NB4 (cell line): ENCODE measurements at places on chromosomes 2 and 18.
A peak's percentile ranks its signal among the peaks of the same experiment; 100 is the strongest.

DNA sequence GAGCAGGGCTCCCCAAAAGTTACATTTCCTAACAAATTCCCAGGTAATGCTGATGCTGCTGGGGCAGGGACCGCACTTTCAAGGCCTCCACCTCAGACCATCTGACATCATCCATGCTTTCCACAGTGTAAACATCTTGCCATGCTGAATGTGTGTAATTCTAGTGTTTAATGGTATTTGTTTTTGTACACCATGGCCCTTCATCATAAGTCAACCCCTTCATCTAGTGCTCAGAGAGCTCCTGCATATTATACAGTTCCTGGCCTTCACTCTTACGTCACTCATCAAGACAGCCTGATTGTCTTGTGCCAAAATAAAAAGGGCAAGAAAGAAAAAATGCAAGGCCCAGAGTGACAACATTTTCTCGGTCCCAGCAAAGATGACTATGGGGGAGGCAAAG is 77.5 kb upstream of the ZFP36L2 start:
- DNase-seq: no peak

DNA sequence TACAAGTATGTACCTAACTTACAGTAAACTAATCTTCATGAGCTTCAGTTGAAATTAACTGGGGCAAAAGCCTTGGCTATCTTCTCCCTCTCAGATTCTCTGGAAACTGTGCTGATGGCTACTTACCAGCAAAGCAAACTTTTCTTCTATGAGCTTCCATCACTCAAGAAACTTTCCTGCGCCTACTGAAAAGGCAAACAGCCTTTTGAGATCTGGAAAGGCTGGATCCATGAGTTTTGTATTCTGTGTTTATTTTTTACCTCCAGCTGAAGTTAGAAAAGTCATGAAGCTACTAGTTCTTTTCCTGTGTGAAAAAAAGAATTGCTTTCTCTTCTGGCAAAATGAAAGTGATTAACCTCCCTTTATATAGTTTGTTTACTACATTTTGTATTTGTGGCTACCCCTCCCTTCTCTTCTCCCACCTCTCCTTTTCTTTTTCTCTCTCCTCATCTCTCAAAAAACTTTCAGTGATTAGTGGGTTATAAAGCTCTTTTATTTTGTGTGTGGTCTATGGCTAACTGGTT is 49.2 kb upstream of the RNF152 start:
- no peak for DNase-seq

DNA sequence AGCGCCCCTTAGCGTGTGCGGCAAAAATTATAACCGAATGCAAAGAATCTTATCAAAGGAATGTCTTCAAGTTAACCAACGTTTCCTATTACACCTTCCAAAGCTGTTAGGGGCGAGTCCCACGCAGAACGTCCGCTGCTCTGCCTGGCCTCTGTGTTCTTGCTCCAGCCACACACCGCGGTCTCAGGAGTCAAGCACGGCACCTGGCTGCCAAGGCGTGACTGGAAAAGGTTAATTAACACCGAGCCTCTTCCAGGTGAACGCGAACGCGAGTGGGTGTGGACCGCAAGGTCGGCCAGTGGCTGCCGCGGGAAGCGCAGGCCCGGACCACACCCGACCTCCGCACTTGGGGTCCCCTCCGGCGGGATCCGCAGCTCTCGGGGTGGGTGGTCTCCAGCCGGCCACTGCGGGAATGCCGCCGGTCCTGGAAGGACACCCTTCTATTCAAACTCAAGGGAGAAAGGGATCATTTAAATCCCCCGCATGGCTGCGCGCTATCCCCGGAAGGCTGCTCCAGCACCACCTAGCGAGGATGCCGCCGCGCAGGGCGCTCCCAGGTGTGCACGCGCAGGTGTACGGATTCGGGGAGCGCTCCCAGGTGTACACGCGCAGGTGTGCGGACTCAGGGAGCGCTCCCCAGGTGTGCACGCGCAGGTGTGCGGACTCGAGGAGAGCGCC is 830 bp downstream of the CYB5A start:
- peak; percentile 8 for DNase-seq

- DNase-seq: no peak
These were observed 46.3 kb downstream of the FAM178B start for GRCh38 chr2:96940001-96940615.

GRCh38 chr18:63253428-63254372 is 65.9 kb downstream of the BCL2 start:
- no peak for DNase-seq

DNA sequence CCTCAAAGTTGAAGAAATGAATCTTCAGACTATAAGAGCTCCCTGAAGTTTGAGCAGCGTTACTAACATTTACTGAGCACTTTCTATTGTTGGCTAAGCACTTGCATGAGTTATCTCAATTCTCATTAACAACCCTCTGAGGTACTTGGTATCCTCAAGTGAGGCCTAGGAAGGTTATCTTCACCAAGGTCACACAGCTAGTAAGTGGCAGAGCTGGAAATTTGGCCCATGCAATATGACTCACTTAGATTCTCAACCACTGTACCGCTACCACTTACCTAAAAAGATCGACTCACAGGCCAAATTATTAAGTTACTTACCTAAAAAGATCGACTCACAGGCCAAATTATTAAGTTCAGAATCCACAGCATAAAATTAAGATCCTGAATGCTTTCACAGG is 8.7 kb upstream of the METAP1D start:
- DNase-seq: no peak

DNA sequence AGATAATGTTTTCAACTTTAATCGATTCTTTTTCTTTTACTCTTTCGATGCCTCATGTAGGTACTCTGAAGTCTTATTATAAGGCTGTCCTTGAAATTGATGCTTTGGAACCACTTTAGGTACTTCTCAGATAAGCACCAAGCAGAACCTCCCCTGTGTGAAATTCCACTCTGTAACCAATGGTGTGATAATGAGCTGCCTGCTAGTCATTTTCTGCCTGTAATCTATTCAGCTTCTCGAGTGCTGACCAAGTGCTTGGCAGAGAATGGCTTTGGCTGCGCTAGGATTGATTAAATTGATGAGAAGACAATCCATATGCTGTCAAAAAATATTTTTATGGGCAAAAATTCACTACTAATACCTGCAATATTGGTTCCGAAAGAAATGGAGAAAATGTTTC is 132.1 kb upstream of the STON1 start:
- no peak for DNase-seq

DNA sequence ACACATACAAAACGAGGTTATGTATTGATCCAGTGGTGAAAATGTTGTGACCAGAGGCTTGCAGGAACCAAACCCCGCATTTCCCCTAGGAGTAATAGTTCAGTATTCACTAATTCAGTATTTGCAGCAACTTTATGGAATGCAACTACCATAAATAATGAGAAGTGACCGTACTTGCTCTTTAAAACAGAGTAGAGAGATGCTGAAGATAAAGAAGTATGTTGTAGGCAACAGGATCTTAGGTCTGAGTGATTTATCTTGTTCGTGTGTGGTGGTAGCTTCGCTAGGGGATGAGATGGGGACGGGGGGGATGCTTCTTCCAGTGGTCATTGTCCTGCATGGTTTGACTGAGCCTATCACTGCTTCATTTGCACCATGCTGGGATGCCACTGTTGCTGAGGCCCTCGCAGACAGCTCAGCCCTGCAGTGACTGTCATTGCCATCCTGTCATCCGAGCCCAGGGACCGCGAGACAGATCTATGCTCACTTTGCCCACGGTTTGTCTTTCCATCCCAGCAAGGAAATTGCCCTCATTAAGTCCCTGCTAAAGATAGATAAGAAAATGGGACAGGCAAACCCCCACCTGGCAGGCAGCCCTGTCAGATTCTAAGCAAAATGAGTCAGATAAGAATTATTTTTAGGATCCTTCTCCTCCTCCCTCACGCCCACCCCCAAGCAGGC is 181.3 kb downstream of the CTIF start:
- DNase-seq: no peak

DNA sequence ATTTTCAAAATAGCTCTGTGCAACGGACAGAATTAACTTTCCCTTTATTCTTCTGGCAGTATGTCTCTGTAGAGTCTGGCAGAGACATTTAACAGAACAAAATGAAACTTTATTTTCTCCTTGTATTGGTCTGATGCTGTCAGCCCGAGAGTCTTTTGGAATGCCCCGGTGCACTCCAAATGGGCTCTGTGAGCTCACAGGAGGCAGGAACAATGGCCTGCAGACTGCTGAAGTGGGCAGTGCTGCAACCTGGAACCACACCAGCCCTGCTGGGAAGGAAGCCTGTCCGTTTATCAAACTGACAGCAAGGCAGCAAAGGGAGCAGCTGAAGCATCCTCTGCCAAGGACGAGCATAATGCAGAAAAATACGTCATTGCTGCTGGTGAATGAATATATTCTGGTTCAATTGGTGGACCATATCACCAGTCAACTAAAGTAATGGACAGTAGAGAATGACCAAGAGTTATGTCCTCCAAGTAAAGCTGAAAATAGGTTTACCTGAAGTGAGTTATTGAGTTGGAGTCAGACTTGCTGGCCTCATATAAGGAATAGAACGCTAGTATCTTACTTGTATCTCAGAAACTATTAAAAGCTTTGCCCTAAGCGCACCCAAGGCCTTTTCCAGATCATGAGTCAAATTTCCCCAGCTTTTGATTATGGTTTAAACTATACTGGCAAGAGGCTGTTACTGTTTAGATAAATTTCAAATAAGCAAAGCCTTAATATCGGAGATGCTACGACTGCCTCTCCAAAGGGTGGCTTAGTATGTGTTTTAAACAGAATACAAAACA is 207.6 kb upstream of the TANK start:
- no peak for DNase-seq

GRCh38 chr2:120661551-120661950 is 74.1 kb upstream of the GLI2 start:
- no peak for DNase-seq

- no peak for DNase-seq
These were observed 53.0 kb downstream of the CYP26B1 start for GRCh38 chr2:72094701-72095100.

DNA sequence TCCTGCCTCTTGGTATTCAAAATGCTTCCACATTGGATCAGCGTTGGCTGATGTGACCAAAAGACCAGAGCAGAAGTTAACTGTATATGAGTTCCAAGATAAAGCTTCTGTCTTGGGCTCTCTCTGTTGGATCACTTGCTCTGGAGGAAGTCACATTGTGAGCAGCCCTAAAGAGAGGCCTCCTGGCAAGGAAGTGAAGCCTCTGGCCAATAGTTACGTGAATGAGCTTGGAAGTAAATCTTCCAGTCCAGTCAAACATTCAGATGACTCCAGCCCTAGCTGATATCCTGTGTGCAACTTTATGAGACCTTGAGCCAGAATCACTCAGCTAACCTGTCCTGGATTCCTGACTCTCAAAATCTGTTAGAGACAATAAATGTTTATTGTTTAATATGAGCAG is 67.7 kb upstream of the CDKL4 start:
- no peak for DNase-seq

DNA sequence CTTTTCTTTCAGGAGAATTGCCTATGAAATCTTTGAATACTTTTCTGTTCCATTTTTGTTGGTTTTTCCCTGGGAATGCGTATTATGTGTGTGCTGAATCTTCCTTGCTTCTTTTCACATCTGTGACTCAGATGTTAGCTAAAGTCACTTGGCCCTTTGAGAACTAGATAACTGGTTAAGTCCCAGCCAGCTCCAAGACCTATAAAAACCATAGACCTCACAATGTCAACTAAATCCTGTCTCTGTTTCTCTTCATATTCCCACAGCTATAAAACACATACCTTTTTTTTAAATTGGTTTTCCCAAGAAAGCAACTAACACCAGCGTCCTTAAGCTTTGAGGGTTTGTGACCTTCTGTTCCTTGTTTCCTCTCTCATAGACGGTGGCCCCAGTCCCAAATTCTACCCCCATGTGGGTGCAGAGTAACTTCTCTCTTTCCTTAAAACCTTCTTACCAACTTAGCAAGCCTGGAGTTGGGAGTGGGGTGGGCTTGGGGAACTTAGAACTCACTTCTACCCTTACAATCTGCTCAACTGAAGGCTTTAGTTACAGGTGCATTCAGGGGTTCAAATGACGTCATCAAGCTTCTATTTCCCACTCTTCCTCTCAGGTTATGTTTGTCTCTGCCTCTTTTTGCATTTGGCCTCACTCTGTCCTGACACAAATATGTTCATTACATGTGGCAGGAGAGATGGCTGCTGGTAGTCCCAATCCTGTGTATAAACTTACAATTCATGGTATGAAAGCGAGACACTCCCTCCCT is 58.1 kb upstream of the TGIF1 start:
- DNase-seq: no peak

DNA sequence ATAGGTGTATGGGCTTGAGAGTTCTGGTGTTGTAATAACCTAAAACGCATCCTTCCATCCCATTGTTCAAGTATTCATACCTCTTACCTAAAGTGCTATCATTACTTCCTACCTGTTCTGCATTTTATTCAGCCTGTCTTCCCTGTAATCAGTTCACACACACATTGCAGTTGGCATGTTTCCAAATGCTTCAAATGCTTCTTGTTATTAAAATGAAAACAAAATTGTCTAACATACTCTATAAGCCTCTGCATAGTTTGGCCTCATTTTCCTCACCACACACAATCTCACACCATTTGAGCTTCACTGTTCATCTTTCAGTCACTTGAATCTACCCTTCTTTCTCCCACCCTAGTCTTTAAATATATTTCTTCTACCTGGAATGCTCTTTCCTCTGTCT is 1178.2 kb upstream of the NRXN1 start:
- DNase-seq: no peak

GRCh38 chr2:58341047-58341446 is 99.9 kb upstream of the FANCL start:
- no peak for DNase-seq

GRCh38 chr2:240595381-240596079 is 9.0 kb downstream of the CAPN10 start:
- peak; percentile 77 for DNase-seq

DNA sequence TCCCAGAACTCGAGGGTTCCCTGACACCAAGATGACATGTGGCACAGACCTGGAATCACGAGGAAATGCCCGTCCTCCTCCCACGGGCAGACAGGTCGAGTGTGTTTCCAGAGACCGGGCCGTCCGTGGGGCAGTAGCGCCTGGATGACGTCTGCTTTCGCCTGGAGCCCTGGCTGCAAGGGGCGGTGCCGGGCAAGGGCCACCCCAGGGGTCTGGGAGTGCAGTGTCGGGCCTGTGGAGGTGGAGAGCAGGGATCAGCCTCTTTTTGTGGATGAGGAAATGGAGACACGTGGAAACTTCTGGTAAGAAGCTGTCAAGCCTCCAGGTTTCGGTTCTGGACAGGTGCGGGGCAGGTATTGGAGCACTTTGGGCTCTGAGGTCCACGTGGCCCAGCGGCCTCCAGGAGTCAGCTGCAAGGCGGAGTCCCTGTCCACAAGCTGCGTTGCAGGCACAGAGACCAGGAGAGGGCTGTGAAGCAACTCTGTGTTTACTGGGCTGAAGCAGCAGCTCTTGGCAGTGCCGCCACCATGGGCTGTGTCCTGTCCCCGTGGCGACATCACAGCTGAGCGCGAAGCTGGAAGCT is 25.6 kb downstream of the NFATC1 start:
- DNase-seq: no peak

GRCh38 chr2:67416136-67416535 is 19.0 kb downstream of the ETAA1 start:
- DNase-seq: no peak

GRCh38 chr18:60981682-60982328 is 351.4 kb upstream of the CDH20 start:
- DNase-seq: no peak

GRCh38 chr2:68589963-68590362 is 53.4 kb upstream of the PROKR1 start:
- no peak for DNase-seq
